ENCODE measurements at places on chromosomes 16 and 17. TPM values are rescaled to one million over a fixed set of nuclear protein-coding genes. Genes with fewer than 3 reads are reported as not detected.

- no peak overlapping the region for H3K4me3 ChIP-seq
- H3K36me3 ChIP-seq, result no peaks in the 10 kb centered on the region
- H3K4me1 ChIP-seq, result no peaks in the 10 kb centered on the region
- DNase-seq, result no peak
Measured at GRCh38 chr16:1159325-1159972, 6.5 kb downstream of the CACNA1H start.

GRCh38 chr17:45813048-45813725 lies 29.1 kb downstream of the CRHR1 start:
- peaks cover 1% of the 10 kb centered on the region for H3K27me3 ChIP-seq
- H3K4me1 ChIP-seq, result no peaks in the 10 kb centered on the region
- H3K36me3 ChIP-seq, result no peaks in the 10 kb centered on the region
- no peak overlapping the region for H3K27ac ChIP-seq

- peaks cover 28% of the 10 kb centered on the region for H3K4me1 ChIP-seq
- no peak for DNase-seq
- H3K27me3 ChIP-seq, result no peaks in the 10 kb centered on the region
- no peak overlapping the region for H3K27ac ChIP-seq
- H3K36me3 ChIP-seq, result peaks cover 43% of the 10 kb centered on the region
Measured at GRCh38 chr17:538181-538973, 176.3 kb downstream of the VPS53 start.

DNA sequence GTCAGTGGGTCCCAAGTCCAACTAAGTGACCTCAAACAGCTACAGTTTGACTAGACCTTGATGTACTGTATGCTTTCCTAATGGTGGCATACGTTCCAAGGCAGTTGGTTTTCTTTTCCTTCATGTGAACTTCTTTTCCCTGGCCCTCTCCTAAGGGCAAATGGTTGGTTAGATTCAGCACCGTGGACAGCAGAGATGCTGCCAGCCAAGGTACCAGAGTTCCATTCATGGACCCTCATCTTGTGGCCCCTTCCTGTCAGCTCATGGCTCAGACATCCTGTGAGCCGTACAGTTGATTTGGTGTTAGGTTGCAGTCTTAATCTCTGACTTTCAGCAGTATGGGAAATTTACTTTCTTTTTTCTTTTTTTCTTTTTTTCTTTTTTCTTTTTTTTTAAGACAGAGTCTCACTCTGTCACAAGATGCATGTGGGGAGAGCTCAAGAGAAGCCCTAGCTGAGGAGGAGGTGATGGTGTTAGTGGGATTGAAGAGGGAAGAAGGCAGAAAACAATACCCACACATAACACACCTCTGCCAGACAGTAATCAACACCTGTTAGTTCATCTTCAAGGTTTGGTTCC lies 122.4 kb downstream of the USP31 start:
- no peaks in the 10 kb centered on the region for H3K36me3 ChIP-seq
- no peaks in the 10 kb centered on the region for H3K4me1 ChIP-seq
- no peak for DNase-seq
- H3K4me3 ChIP-seq, result no peak overlapping the region

DNA sequence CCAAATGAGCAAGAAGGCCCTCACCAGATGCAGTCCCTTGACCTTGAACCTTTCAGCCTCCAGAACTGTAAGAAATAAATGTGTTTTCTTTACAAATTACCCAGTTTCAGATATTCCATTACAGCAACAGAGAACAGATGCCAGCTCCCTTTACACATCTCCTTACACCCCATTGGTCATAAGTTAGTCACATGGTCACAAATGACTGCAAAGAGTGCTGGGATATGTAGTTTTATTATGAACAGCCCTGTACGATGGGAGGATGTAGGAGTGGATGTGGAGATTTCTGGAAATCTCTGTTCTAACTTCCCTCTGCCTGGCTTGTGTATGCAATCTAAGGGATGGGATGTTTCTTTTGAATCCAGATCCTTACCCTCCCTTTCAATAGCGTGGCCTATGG lies 13.3 kb upstream of the RPL38 start:
- no peak overlapping the region for H3K4me3 ChIP-seq
- H3K36me3 ChIP-seq, result no peaks in the 10 kb centered on the region
- H3K27ac ChIP-seq, result no peak overlapping the region

GRCh38 chr16:11091021-11091785 lies 146.8 kb downstream of the CLEC16A start:
- H3K4me3 ChIP-seq, result no peak overlapping the region
- no peak for DNase-seq
- H3K27ac ChIP-seq, result peak overlapping the region; percentile 15
- H3K4me1 ChIP-seq, result peaks cover 73% of the 10 kb centered on the region
- H3K36me3 ChIP-seq, result peaks cover 7% of the 10 kb centered on the region

GRCh38 chr16:85554114-85554888 lies 58.8 kb upstream of the GSE1 start:
- H3K36me3 ChIP-seq, result peaks cover 3% of the 10 kb centered on the region
- peaks cover 34% of the 10 kb centered on the region for H3K4me1 ChIP-seq
- peak overlapping the region; percentile 95 for H3K27ac ChIP-seq
- peak; percentile 75 for DNase-seq
- H3K27me3 ChIP-seq, result peaks cover 5% of the 10 kb centered on the region

GRCh38 chr16:48059936-48060335 lies 95.9 kb downstream of the ABCC12 start:
- no peaks in the 10 kb centered on the region for H3K36me3 ChIP-seq
- no peak overlapping the region for H3K4me3 ChIP-seq
- peaks cover 7% of the 10 kb centered on the region for H3K27me3 ChIP-seq
- H3K4me1 ChIP-seq, result peaks cover 5% of the 10 kb centered on the region
- DNase-seq, result no peak

Gene TMC8
- total RNA-seq, result 234 TPM

Gene AGRP
- total RNA-seq, result not detected

Gene ITGAE
- 31.8 TPM for total RNA-seq

Gene ZC3H18
- total RNA-seq, result 116 TPM

Gene SLC38A7
- 9.3 TPM for total RNA-seq

Gene CCL14
- not detected for total RNA-seq

Gene CA4
- total RNA-seq, result not detected

Measured in activated T-helper 1 cell treated with anti-CD3 and anti-CD28 coated beads, Interleukin-12 subunit alpha, Interleukin-12 subunit beta, Interleukin-2, Interleukin-4 antibody, amounts not matched to agents 30 ng/mL and 10 ng/mL and 1 ng/mL, durations not matched to agents 14 hours and 24 hours and 36 hours (primary cell).